ENCODE measurements at places on chromosomes 6 and 20. TPM values are rescaled to one million over a fixed set of nuclear protein-coding genes. Genes with fewer than 3 reads are reported as not detected.

Gene PDYN
- not detected for total RNA-seq

Gene TFAP2A
- total RNA-seq = 19.4 TPM

Gene SRF
- total RNA-seq = 28.2 TPM

Gene EPPIN
- not detected for total RNA-seq

Gene RFX6
- not detected for total RNA-seq

Gene OOEP
- not detected for total RNA-seq

Gene SRMS
- not detected for total RNA-seq

Gene GABRR2
- total RNA-seq = 1.5 TPM

Gene EFCAB8
- total RNA-seq = not detected

- no peaks in the 10 kb centered on the region for H3K27me3 ChIP-seq
- peak overlapping the region; percentile 65 for H3K27ac ChIP-seq
- H3K4me3 ChIP-seq = no peak overlapping the region
- no peaks in the 10 kb centered on the region for H3K36me3 ChIP-seq
These were observed 20.4 kb upstream of the RAB23 start for GRCh38 chr6:57242505-57242904.

DNA sequence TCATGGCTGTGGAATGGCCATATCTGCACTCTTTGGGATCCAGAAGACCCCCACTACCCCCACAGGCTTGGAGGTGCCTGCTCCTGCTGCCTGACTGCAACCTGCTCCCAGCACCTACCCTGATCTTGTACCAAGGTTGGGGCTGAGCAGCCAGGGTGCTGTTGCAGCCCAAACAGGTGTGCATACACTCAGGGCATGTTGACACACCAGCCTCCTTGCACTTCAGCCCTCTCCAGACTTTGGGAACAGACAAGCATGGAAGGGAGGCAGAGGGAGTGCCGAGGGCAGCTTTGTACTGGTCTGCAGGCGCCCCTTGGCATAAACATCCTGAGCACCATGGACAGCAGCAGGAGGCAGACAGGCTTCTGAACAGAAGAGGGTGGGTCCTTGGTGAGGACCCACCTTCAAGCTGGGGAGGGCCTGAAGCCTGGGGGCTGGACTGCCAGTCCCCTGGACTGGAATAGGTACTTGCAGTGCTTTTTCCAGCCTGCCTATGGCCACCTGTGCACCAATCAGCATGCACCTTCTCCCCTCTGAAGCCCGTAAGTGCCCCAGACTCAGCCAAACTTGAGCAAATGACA, 1675.8 kb downstream of the HACE1 start:
- H3K4me3 ChIP-seq = no peak overlapping the region
- no peaks in the 10 kb centered on the region for H3K36me3 ChIP-seq
- H3K27me3 ChIP-seq = no peaks in the 10 kb centered on the region
- DNase-seq = no peak

GRCh38 chr20:51525241-51526105, 17.0 kb downstream of the NFATC2 start:
- peaks cover 7% of the 10 kb centered on the region for H3K4me1 ChIP-seq
- no peaks in the 10 kb centered on the region for H3K36me3 ChIP-seq
- no peak for DNase-seq

DNA sequence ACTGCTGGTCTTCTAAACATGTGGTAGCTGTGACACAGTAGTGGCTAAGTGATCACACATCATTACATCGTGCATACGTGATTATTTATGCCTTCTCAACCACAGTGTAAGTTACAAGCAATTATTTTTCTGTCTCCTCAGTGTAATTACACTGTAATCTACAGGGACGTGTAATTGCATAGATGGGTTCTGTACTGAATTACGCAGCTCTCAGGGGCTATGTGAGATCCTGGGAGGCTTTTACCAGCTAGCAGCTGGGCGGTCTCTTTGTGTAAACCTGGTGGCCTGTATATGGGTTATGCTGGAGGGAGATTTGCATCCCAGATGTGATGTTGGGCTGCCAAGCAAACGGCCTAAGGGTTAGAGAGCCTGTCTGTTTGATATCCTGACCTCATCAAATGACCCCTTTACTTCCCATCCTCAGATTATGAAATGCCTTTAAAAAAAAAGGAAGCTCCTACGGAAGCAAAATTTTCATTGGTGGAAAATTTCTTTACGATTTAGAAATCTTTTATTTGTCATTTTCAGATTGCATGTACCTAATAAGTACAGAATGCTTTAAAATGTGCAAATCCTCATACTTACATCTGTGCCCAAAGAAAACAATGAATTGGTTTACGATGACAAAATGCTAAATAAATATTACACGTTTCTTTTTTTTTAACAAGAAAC, 402.8 kb upstream of the JAG1 start:
- H3K27ac ChIP-seq = no peak overlapping the region
- H3K27me3 ChIP-seq = no peaks in the 10 kb centered on the region
- H3K4me3 ChIP-seq = no peak overlapping the region
- no peaks in the 10 kb centered on the region for H3K36me3 ChIP-seq
- no peaks in the 10 kb centered on the region for H3K4me1 ChIP-seq

DNA sequence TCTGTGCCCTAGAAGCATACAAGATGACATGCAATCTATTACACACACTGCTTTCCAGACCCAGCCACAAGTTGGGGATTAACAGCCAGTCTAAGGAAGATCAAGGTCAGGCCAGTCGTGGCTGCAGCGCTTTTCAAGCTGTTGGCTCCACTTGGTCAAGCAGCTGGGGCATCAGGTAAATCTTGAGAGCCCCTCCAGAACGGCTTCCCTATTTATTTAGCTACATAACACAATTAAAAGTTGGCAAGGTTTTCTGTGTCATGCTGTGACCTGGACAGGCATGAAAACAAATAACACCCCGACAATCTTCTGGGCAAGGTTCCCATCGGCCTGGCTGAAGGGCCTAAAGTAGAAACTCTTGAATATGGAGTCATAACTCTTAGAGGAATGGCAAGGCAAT, 524.3 kb downstream of the PRKN start:
- DNase-seq = no peak
- H3K4me1 ChIP-seq = no peaks in the 10 kb centered on the region
- no peaks in the 10 kb centered on the region for H3K36me3 ChIP-seq
- H3K27me3 ChIP-seq = no peaks in the 10 kb centered on the region

DNA sequence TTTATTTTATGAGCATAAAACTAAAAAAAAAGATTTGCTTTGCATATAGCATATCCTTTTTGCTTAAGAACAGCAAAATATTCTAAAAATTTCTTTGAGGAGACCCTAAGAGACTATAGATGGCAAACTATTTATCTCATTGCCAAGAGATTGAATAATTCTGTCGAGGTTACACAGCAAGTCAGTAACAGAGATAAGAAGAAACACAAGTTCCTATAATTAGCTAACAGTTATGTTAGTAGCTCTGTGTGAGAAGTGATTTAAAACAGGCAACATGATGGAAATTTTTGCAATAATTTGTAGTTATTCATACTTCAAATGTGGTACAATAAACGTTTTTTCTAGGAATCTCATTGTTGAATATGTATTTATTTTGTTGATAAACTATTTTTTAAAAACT, 9.1 kb downstream of the LAMA2 start:
- no peaks in the 10 kb centered on the region for H3K27me3 ChIP-seq
- H3K4me1 ChIP-seq = no peaks in the 10 kb centered on the region
- DNase-seq = no peak

- H3K27me3 ChIP-seq = no peaks in the 10 kb centered on the region
- H3K27ac ChIP-seq = no peak overlapping the region
- no peak overlapping the region for H3K4me3 ChIP-seq
- peaks cover 17% of the 10 kb centered on the region for H3K4me1 ChIP-seq
- H3K36me3 ChIP-seq = no peaks in the 10 kb centered on the region
- DNase-seq = no peak
These were observed 21.2 kb upstream of the CCN6 start for GRCh38 chr6:112032728-112033127.

GRCh38 chr6:167513778-167514177, 188.9 kb downstream of the TTLL2 start:
- no peaks in the 10 kb centered on the region for H3K4me1 ChIP-seq
- H3K4me3 ChIP-seq = no peak overlapping the region
- no peak overlapping the region for H3K27ac ChIP-seq
- no peak for DNase-seq
- H3K36me3 ChIP-seq = no peaks in the 10 kb centered on the region

DNA sequence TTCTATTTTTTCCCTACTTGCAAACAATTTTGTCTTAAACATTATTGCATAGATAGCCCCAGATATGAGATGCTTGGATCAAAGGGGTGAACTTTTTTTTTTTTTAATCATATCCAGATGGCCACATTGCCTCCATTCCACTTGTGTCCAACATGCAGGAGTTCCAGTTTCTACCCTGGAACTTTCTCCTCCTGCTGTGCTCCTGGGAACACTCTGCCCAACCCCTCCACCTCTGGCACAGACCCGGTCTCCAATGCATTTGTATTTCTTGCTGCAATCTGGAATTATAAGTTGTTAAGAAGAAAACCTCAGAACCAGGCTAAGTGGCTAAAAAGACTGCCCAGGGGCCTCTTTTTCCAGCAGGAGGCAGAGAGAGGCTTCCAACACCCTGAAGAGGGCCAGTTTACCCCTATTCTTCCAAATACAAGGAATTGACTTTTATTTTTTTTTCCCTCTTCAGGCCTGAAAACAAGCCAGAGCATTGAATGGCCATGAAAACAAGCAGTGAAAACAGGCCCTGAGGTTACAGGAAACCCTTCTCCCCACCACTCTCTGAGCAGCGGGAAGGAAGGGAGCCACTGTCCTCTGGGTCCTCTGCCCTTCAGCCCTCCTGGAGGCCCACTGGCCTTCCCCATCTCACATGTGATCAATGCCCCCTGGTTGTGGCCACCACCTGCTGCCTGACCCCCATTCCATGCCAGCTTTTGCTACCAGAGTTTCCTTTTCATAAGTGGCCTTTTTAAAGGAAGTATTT, 44.3 kb downstream of the PDYN start:
- H3K4me3 ChIP-seq = no peak overlapping the region
- H3K27ac ChIP-seq = no peak overlapping the region
- H3K4me1 ChIP-seq = peaks cover 23% of the 10 kb centered on the region
- DNase-seq = no peak
- no peaks in the 10 kb centered on the region for H3K27me3 ChIP-seq

DNA sequence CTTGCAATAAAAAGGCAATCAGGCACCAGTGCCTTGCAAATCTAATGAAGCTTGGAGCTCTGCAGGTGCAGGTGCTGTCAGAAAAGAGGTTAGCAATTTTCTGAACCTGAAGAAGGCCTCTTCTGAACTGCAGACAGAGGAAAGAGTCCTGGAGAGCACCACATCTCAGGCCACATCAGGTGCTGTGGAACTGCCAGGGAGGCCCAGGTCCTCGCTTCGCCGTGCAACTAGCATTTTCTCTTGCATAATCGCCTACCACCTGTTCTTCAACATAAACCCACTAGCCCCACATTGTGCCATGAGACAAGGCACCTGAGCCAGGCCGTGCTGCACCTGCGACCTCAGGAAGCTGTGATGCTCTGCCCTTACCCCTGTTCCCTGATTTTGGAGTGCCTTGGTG, 187.6 kb downstream of the DTNBP1 start:
- DNase-seq = peak; percentile 65
- H3K27me3 ChIP-seq = no peaks in the 10 kb centered on the region
- peaks cover 3% of the 10 kb centered on the region for H3K36me3 ChIP-seq
- H3K27ac ChIP-seq = no peak overlapping the region
- no peak overlapping the region for H3K4me3 ChIP-seq

DNA sequence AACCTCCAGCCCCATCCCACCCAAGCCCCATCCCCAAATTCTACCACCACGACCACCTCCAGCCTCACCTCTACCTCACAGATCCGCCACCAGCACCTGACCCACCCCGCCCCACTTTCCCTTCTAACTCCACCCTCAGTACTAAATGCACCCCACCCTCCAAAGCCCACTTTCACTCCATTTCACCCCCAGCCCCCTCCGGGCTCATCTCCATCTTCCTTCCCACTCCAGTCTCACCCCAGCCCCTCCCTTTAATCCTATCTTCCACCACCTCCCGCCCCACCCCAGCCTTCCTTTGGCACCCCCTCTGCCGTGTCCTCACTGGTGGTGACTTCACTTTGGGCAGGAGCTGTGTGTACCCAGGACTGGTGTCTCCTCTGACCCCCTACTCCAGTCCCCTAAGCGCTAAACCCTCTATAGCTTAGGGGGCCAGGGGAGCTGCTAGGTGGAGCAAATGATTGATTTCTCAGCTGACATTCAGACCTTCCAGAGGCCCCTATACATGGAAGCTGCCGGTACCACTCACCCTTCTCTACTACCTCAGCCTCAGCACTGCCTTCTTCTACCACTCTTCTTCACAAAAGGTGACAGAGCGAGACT, 2.8 kb upstream of the NSFL1C start:
- H3K36me3 ChIP-seq = no peaks in the 10 kb centered on the region
- H3K4me1 ChIP-seq = peaks cover 45% of the 10 kb centered on the region
- peak overlapping the region; percentile 77 for H3K27ac ChIP-seq

DNA sequence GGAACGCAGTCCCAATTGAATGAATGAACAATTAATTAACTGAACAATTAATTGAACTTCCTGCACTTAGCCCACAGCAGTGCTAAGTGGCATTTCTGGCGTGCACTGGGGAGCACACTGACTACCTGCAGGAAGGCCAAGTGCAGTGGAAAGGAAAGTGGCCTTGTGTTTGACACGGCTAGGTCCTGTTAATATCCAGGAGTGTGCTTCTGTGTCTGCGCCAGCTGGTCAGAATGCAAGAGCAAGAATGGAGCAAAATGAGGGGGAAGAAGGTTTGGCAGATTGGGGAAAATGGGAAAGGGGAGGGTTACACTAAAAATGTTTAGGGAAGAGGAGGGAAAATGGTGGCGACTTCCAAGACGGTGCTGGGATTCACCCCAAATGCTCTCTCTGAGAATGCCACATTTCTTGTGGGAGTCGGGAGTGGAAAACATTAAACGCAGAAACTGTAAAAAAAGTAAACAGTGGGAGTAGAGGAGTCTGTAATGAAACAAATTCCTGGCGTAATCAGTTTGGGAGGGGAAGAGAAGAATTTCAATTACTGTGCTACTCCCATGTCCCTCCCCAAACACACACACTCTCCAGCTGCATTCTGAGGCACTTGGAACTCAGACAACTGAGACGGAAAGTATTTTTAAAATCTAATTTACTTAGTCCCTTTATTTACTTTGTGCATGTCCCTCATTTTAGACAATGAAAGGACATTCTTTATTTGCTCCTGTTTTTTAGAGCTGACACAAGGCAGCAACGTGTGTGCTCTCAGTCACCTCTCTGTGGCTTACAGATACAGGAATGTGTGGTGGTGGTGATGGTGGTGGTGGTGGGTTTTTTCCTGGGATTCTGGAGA, 64.1 kb downstream of the CLIC5 start:
- H3K4me3 ChIP-seq = no peak overlapping the region
- H3K27me3 ChIP-seq = no peaks in the 10 kb centered on the region
- no peak for DNase-seq

GRCh38 chr6:106787327-106788196, 158.2 kb downstream of the QRSL1 start:
- H3K27me3 ChIP-seq = no peaks in the 10 kb centered on the region
- H3K4me3 ChIP-seq = no peak overlapping the region
- H3K36me3 ChIP-seq = no peaks in the 10 kb centered on the region
- H3K4me1 ChIP-seq = no peaks in the 10 kb centered on the region
- DNase-seq = no peak
